Activated CD4-positive, alpha-beta T cell treated with anti-CD3 and anti-CD28 coated beads, Interleukin-2, Interleukin-4, amounts not matched to agents 100 ng/mL and 50 ng/mL, durations not matched to agents 16 hours and 8 hours (primary cell): ENCODE measurements at places on chromosomes 7 and 10.

DNA sequence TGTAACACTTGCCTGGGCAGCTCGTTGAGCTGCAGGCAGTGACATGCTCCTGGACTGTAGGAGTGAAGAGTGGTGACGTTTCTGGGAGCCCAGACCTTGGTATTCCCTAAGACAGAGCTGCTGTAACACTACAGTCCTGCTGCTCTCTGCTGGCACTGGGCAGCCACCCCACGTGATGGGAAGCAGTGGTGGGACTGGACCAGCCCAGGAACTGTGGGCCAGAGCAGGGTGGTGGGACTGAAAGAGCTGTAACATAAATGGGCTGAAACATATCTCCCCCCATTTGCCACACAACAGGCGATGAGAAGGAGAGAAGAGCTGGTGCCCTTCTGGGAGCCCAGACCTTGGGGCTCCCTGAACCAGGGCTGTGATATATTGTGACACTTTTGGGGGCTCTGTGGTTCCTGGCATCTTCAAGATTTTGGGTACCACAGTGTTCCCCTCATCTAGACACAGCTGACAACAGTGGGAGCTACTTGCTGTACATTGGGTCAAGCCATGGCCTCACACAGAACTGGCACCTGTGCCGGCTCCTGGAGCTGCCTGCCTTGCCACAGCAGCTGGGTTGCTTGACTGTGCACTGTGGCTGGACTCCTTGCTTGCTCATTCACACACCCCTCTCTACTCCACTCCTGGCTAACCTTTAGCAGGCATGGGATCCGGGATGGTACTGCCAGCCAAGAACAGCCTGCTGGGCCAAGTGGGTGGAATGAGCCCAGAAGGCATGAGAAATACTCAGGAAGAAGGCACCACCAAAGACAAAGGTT, 161.3 kb upstream of the PCDH15 start:
- no peak for DNase-seq

- no peak for DNase-seq
Measured at GRCh38 chr10:62172465-62172864, 96.2 kb downstream of the RTKN2 start.

DNA sequence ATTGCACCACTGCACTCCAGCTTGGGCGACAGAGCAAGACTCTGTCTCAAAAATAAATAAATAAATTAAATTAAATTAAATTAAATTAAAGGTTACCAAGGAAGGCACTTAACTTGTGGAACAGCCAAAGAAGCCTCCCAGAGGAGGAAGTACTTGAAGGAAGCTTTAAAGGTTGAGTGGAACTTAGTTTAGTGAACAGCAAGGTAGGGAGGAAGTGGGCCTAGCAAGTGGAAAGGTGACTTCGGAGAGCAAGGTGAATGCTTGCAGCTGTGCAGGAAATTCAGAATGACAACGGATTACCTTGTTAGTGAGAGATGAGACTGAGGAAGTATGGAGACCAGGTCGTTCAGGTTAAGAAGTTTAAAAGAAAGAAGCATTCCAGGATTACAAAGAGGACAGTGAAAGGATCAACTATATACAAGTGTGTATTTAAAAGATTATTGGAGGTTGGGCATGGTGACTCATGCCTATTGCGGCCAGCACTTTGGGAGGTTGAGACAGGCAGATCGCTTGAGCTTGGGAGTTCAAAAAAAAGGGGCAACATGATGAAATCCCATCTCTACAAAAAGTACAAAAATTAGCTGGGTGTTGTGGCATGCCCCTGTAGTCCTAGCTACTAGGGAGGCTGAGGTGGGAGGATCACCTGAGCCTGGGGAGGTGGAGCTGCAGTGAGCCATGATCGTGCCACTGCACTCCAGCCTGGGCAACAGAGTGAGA, 12.8 kb upstream of the RPEL1 start:
- DNase-seq = no peak

DNA sequence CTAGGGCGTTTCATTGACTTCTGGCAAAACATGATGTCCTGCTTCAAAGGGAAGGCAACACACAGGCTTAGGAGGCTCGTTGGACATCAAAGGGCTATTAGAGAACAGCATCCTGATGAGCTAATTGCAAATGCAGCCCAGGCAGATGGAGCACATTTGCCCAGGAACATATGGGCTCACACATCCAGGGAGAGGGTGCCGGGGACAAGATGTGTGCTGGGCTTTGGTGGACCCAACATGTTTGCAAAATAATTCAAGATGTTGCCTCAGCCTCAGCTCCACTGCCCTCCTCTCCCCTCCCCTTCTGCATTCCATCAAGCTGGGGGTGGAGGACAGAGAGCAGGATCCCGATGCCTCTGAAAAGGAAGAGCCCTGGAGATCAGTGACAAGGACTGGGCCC, 217.1 kb upstream of the ZMIZ1 start:
- DNase-seq = no peak

DNA sequence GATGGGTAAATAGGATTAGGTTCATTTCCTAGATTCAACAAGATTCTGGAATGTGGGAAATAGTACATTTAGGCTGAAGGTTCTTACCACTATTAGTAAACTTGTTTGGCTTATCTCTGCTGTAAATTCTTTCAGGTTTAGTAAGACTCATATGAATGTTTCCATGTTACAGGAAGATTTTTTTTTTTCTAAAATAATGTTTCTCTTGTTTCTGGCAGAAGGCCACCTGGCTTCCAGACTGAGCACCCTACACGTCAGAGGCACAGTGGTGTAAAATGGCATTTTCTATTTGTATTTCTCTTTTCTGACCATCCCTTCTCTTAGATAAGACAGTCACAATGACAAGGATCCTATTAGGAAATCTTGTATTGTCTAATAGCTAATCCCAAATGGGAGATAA, 22.7 kb upstream of the AASS start:
- DNase-seq = no peak

- no peak for DNase-seq
Measured at GRCh38 chr10:62075912-62076311, 174.4 kb downstream of the ARID5B start.

GRCh38 chr10:31635009-31635408, 293.6 kb downstream of the ARHGAP12 start:
- DNase-seq = no peak

GRCh38 chr7:82163586-82163985, 280.0 kb downstream of the CACNA2D1 start:
- DNase-seq = no peak

DNA sequence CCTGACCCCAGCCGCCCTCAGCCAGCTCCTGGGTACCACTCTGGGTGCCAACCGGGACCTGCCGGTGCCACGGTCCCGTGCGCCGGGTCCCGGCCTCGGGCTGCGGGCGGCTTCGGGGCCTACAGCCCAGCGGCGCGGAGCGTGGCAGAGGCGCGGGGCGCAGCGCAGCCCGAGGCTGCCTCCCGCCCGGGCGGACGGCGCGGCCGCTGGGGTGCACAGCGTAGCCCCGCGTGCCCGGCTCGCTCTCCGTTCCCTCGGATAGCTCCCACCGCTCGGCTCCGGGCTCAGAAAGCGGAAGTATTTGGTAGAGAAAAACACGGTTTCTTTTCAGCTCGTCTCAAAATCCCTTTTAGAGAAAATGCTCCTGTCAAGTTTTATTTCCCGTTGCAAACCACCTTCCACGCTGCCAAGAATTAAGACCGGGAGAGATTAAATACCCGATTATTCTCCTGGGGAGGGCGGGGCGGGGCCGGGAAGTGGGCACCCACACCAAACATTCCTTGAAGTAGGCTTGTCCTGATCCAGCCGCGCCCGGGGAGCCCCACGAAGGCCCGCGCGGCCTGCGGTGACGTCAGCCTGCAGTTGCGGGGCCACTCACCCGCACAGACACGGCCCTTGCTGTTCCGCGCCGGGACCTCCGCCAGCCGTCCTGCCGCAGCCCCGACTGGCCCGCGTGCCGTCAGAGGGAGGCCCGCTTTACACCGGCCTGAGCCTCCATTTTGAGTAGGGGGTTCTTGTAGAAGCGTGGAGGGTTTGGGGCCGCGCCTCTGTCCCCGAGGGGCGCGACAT, 7.2 kb downstream of the HOXA13 start:
- DNase-seq = no peak
